ENCODE measurements at places on chromosomes 11 and 22.

DNA sequence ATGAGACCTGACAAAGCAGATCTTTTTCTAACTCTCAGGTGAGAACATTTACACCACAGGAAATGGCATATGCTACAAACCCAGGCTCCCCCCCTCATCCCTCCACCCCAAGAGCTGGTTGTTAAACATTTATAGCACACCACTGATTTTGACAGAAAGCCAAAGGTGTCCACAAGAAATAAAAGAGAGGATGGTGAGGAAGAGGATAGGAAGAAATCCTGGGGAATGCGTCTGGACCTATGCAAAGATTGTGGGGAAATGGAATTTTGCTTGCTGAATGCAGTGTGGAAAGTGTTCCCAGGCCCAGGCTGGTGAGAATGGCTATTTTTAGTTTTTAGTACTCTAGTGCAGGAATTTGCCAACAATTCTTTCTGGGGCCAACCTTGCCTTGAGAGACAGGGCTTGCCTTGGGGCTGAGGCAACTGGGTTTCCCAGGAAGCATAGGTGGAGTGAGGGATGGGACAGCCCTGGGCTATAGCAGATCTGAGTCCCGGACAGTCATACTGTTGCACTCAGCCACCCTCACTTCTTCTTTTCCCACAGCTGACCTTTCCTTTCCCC, 163.9 kb downstream of the ADAMTS15 start:
- H3K36me3 ChIP-seq, result no peaks in the 10 kb centered on the region
- no peak for DNase-seq
- H3K4me1 ChIP-seq, result no peaks in the 10 kb centered on the region
- H3K27me3 ChIP-seq, result no peaks in the 10 kb centered on the region
- no peak overlapping the region for H3K27ac ChIP-seq

- DNase-seq, result peak; percentile 24
- H3K4me3 ChIP-seq, result no peak overlapping the region
- no peaks in the 10 kb centered on the region for H3K4me1 ChIP-seq
- no peak overlapping the region for H3K27ac ChIP-seq
Observed at GRCh38 chr11:32960553-32961164, 55.0 kb upstream of the DEPDC7 start.

- no peaks in the 10 kb centered on the region for H3K4me1 ChIP-seq
- H3K27ac ChIP-seq, result no peak overlapping the region
- H3K27me3 ChIP-seq, result peaks cover 10% of the 10 kb centered on the region
- H3K4me3 ChIP-seq, result no peak overlapping the region
- DNase-seq, result no peak
Observed at GRCh38 chr11:102800767-102801166, 2.8 kb upstream of the MMP1 start.

- DNase-seq, result no peak
- no peak overlapping the region for H3K4me3 ChIP-seq
- H3K4me1 ChIP-seq, result no peaks in the 10 kb centered on the region
- H3K36me3 ChIP-seq, result no peaks in the 10 kb centered on the region
- no peak overlapping the region for H3K27ac ChIP-seq
Observed at GRCh38 chr22:44531487-44531886, 33.5 kb upstream of the RTL6 start.

- peaks cover 2% of the 10 kb centered on the region for H3K27me3 ChIP-seq
- H3K27ac ChIP-seq, result no peak overlapping the region
- no peaks in the 10 kb centered on the region for H3K4me1 ChIP-seq
- no peak for DNase-seq
Observed at GRCh38 chr11:113994077-113994954, 19.4 kb downstream of the HTR3A start.
